ENCODE measurements at places on chromosomes 2 and 18.

DNA sequence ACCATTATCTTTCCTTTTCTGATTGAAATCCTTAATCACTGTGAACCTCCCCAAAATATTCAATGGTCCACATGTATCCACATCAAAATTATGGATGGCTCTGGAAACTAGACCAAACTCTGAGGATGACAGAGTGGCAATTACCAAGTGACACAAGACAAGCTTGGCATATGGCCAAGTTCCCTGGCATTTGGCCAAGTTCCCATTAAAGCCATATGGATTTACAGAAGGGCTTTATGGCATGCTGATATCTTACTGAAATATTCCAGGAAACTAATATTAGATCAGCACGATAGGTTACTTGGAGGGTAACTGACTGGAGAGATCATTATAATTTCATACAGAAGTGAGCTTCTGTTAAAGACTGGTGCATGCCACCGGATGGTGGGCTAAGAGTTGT lies 21.9 kb upstream of the CERS6 start:
- no peak for DNase-seq

GRCh38 chr2:15259356-15259756 lies 301.8 kb downstream of the NBAS start:
- DNase-seq: no peak

- DNase-seq: peak; percentile 17
These were observed 6.4 kb upstream of the SFTPB start for GRCh38 chr2:85674417-85674816.

DNA sequence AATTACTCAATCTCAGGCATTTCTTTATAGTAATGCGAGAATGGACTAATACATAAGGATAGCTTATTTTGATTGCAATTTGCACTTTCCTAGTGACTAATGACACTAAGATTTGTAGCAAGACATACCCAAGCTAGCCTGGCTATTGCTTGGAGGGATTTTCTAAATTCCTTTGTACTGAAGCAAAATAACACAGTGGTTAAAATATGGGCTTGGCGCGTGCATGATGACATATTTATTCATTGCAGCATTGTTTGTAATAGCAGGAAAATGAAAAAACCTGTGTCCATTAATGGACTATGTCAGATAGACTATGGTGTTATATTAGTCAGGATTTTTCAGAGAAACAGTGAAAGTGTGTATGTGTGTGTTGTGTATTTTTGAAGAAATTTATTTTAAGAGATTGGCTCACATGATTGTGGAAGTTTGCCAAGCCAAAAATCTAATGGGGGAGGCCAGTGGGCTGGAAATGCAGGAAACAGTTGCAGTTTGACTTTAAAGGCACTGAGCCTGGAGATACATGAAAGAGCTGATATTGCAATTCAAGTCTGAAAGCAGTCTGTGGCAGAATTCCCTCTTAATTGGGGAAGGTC lies 16.7 kb upstream of the LAPTM4A start:
- DNase-seq: peak; percentile 97

DNA sequence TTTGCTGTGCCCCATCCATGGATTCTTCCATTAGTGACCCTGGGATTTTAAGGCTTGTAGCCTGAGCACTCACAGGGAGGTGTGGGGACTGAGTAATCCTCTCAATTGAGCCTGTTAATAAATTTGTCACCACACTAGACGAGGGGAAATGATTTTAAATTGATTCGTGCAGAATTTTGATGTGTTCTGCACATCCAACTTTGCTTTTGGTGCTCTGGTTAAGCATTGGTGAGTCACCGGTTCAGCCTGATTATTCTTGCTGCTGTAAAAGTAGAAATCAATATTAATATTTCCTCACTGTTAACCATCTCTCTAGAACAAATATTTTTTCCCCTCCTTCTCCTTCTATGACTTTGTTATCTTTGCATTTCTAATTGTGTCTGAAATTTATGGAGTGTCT lies 482.0 kb downstream of the TSN start:
- DNase-seq: no peak
